ENCODE measurements at places on chromosomes 2 and 18.

- no peak for DNase-seq
Observed at GRCh38 chr2:180219491-180219890, 212.4 kb upstream of the CWC22 start.

- no peak for DNase-seq
Observed at GRCh38 chr2:25740810-25741381, 67.5 kb upstream of the DTNB start.

GRCh38 chr2:112474844-112475486 is 7.0 kb upstream of the TTL start:
- DNase-seq = no peak

- DNase-seq = no peak
Observed at GRCh38 chr2:22221006-22221405, 1097.2 kb downstream of the TDRD15 start.

DNA sequence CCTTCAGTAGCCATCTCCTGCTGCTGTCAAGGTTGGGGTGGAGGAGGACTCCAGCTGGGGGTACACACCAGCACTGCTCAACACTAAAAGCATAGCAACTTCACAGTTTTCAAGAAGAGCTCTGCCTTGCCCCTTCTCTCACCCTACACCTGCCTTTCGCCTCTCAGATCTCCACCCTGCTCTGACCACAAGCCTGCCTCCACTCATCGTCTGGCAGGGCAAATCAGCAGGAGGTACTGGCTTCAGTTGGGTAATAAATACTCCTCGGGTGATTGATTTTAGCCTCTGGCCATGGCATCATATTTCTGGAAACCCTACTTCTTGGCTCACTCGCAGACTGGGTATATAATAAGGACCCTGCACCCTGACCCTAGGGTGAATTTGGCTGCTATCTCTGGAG is 3.1 kb upstream of the PRKAG3 start:
- DNase-seq = no peak

GRCh38 chr2:141941210-141941714 is 189.6 kb downstream of the LRP1B start:
- DNase-seq = peak; percentile 22

DNA sequence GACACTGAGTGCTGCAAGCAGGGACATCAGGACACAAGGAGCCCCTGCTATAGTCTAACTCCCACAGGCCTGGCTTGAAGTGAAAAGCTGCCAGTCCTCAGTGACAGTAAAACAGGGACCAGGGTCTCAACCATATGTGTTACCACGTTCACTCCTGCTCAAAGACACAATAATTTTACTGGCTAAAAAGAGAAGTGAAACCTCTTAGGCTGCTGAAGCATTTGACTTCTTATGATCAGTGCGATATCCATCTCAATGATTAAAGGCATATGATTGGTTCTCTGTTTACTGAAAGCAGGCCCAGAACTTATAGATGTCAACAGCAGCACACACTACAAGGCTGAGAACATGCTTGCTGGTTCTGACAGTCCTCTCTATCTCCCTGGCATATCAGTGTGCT is 129.8 kb upstream of the LMAN1 start:
- no peak for DNase-seq

DNA sequence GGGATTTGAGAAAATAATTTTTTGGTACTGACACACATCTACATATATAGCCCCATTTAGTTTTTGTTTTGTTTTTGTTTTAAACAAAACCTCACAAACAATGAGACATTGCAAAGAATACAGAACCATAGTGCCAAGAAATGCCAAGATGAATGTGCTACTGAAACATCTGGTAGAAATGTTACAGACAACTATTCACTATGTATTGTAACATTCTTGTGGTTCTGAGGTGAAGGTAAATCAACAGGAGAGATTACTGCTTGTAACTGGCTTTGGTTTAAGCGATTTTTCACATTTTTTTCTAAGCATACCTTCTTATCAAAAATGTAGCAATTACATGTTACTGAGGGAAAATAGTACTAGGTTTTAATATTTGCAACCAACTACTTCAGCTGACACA is 281.3 kb downstream of the ZNF804A start:
- no peak for DNase-seq

- no peak for DNase-seq
Observed at GRCh38 chr2:41903474-41904135, 144.2 kb upstream of the PKDCC start.

DNA sequence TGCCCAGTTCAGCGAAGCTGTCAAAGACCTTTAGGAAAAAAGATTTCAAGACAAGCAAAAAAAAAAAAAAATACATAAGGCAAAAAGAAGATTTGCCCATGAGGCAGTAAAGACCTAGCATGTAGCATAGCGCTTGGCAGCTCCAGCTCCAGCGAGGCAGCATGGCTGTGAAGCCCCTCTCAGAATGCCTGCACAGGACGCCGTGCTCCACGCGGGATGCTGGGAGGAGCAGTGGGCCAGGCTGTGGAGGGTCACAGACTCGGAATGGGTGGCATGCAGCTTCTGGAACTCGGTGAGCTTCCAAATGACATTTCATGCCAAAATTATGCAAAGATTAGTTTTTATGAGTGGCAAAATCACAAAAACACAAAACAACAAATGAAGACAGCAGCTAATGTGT is 267.3 kb downstream of the ZNF516 start:
- no peak for DNase-seq

DNA sequence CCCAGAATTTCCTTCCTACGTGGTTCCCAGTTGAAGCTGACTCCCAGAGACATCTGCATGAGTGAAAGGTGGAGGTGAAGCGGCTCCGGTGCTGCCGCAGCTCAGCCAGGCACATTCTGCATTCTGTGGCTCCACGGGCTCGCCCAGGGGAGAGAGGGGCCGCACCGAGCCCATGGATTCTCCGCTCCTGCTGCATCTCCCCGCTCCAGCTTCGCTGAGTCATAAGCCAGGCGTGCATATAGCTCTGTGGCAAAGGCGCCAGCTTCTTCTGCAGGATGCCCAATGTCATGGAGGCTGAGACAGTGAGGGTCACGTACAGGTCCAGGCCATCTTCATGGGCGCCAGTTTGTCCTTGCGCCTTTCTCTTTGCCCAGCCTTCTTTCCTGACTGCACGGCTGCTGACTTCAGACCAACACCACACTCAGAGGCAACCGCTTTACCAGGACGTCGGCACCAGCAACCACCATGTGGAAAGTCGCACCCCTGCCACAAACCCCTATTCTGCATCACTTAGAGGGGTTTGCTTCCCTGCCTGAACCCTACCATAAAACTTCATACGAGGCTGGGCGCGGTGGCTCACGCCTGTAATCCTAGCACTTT is 215.7 kb downstream of the MGAT5 start:
- DNase-seq = no peak

GRCh38 chr18:42792731-42793130 is 322.8 kb downstream of the RIT2 start:
- no peak for DNase-seq

DNA sequence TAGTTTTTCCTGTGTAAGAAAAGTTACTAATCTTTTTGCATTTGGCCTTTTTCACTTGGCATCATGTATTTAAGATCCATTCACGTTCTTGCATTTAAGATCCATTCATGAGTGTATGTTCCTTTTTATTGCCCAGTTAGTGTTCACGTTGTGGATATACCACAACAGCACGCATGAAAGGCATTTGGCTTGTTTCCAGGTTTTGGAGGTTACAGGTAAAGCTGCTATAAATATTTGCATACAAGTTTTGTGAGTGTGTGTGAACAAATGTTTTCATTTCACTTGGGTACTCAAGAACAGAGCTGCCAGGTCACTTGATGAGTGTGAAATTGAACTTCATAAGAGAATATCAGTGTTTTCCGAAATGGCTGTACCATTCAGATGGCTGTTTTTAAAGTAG is 121.2 kb downstream of the CCBE1 start:
- no peak for DNase-seq

GRCh38 chr2:84858123-84858522 is 22.8 kb downstream of the TRABD2A start:
- DNase-seq = no peak

DNA sequence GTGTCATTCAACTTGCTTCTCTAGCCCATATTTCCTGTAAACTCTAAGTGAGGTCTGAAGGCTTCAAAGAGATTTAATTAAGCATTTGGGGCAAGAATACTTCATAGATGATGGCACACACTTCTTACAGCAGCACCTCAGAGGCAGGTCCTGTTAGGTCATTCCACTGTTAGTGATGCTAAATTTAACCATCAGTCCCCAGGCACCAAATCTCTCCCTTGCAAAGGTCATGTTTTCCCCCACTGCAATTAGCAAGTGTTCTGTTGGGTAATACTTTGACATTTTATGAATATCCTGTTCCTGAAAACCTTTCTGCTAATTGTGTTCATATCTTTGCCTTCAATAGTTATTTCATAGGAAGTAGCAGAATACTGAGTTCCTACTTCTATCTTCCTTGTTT is 117.0 kb downstream of the STK39 start:
- DNase-seq = peak; percentile 8

- DNase-seq = no peak
Observed at GRCh38 chr2:215900203-215900611, 113.1 kb downstream of the MREG start.

GRCh38 chr2:118493213-118493612 is 354.2 kb downstream of the EN1 start:
- DNase-seq = no peak

DNA sequence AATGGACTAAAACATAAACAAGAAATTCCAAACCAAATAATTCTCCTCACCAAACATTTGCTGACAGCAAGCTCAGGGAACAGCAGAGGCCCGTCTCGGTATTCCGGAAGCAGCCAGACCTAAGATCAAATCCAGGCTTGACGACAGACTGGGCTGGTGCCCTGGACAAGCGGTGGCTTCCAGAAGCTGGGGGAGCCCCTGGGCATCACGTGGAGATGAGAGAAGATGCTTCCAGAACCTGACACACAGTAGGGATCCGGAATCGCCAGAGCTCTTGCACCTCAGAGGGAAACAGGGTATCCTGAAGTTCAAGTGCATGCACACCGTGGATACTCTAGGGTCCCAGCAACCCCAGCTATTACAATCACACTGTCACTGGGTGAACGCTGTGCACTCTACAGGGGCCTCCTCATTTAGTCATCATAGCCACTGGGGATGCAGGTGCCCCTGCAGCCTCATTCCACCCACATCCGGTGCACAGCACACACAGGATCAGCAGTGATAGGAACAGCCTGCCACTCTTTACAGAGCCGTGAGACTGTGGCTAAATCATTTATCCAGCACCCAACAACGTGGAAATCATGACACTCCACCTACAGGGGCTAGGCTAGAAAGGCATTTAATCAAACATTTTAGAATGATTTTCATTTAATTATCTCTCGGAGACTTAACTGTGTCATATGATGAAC is 102.6 kb downstream of the HDAC4 start:
- DNase-seq = no peak

- no peak for DNase-seq
Observed at GRCh38 chr2:16023506-16024360, 83.4 kb downstream of the MYCN start.

DNA sequence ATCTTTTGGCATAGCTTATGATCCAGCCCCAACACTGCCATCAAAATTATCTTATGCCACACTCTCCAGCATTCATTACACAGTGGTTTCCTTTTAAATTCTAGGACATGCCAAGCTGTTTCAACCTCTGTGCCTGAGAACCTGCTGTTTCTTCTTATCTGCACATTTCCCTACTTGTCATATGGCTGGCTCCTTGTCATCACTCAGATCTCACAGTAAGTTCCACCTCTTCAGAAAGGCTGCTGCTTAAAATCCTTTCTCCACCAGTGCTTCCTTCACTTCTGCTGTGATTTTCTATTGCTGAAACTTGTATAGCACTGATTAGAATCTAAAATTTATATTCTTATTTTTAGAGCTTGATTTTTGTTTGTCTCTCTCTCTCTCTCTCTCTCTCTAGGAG is 43.4 kb downstream of the MC4R start:
- DNase-seq = no peak

- DNase-seq = no peak
Observed at GRCh38 chr2:234851451-234851850, 100.4 kb upstream of the SH3BP4 start.

- DNase-seq = peak; percentile 45
Observed at GRCh38 chr2:166180951-166181812, 53.4 kb upstream of the SCN1A start.

GRCh38 chr2:98473995-98474780 is 29.5 kb downstream of the INPP4A start:
- no peak for DNase-seq

- no peak for DNase-seq
Observed at GRCh38 chr2:120105360-120105759, 92.5 kb downstream of the EPB41L5 start.

DNA sequence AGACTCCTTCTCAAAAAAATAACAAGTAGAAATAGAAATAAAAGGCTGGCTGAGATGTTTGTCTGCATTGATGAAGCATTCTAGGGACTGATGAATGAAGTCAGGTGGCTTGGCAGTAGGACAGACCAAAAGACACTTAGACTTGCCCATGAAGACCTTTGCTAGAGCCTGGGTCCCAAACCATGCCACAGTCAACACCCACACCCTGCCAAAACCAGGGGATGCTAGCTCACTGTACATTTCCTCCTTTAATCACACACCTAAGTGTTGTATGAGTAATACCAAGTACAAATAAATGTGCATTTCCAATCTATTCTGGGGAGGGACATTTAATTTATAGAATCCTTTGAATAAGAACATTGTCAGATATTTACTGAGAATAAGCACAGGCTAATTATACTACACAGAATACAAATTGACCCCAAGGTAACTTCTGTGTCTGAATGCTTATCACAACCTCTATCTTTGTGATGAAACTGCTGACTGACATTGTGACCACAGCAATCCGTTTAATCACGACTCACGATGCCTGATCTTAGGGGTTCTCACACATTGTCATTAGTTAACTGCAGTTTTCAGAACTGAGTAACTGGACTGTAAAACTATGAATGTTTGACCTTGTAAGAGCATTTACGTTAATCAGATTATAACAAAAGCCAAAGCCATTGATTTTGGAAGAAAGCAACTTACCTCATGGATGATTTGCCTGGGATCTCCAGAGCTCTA is 10.5 kb upstream of the NOL10 start:
- no peak for DNase-seq

GRCh38 chr18:64806232-64806631 is 657.3 kb upstream of the LINC00305 start:
- no peak for DNase-seq

GRCh38 chr2:211836409-211836808 is 702.2 kb downstream of the ERBB4 start:
- peak; percentile 83 for DNase-seq

DNA sequence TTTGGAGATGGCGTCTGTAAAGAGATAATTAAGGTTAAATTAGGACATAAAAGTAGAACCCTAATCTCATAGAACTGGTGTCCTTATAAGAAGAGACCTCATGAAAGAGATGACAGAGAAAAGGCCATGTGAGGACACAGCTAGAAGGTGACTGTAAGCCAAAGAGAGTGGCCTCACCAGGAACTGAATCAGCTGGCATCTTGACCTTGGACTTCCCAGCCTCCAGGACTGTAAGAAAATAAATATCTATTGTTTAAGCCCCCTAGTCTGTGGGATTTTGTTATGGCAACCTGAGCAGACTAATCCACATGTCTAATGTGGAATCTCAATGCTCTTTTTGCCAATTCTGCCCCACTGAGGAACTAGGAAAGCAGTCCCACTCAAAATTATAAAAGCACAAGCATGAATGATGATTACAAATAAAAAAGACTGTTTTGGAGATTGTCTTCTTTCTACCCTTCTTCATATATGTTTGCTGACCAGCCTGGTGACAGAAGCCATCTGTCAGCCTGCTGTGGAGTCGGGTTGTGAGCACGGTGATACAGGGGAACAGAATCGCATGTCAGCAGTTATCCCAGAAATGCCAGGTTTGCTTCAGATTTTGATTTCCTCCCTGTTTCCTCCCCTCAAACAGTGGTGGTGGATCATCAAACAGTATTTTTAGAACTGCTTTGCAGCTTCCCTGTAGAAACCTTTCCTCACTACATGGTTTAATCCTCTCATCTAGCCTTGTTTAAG is 54.2 kb downstream of the INPP4A start:
- no peak for DNase-seq

Measured in NCI-H1417 (cell line).